ENCODE measurements at places on chromosomes 11 and 22.

- DNase-seq: no peak
These were observed 44.2 kb upstream of the MICAL2 start for GRCh38 chr11:12066056-12066798.

GRCh38 chr11:34570584-34570983 is 50.3 kb upstream of the EHF start:
- DNase-seq: no peak

- no peak for DNase-seq
These were observed 2.6 kb downstream of the CASP12 start for GRCh38 chr11:104895634-104896033.

DNA sequence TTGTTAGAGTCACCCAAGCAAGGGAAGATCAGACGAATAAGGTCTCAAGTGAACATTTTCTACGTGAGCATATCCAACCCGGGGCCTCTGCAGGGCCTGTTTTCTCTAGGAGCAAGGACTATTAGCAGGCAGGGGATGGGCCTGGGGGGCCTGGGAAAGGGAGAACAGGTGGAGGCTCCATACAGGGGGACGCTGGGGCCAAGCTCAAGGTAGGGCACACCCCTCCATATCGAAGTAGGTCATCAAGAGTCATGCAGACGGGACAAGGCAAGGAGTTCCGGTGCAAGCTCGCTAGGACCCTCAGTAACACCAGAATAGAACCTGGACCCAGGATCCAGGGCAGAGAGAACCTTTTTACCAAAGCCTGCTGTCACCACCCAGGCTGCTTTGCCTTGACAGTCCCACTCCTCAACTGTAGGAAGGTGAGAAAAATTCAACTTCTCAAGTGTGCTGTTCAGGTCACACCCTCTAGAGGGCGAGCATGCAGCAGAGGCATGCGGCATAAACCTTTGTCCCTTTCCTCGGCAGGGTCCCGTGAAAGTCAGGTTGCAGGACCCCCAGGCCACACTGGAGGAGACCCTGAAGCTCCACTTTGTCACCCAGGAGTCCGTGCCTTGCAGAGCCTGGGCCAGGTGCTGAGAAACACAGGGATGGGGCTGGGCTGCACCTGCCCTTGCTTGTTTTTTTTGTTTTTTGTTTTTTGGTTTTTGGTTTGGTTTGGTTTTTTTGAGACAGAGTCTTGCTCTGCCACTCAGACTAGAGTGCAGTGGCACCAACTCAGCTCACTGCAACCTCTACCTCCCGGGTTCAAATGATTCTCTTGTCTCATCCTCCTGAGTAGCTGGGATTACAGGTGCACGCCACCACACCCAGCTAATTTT is 8.6 kb upstream of the APOBEC3B start:
- DNase-seq: peak; percentile 57

DNA sequence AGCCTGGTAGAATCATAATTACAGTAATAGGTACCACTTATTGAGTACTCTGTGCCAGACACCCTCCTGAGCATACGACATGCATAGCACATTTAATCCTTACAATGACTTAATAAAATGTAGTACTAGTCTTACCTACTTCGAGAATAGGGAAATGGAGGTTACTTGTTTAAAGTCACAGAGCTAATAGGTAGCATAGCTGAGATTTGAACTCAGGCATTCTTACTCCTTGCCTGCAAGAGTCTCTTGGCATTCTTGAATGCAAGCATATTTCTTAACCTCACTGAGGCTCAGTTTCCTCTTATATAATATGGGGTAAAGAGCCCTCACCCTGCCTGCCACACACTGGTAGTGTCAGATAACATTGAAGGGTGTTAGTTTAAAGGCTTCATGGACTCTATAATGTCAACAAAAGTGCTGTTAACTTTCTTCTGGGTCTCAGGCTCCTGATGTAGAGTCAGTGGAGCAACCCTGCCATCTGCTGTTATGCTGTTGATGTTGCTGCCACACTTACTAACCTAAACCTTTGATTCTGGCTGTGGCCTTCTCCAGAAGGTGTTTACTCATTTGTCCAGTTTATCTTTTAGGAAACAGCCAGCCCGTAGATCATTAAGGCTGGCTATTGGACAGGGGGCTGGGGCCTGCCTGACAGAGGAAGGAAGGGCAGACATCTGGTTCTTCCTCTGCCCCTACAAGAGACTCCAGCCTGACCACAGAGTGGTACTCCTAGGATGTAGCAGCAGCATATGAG is 18.9 kb downstream of the LIMK2 start:
- peak; percentile 40 for DNase-seq

GRCh38 chr22:28018461-28018927 is 99.4 kb upstream of the PITPNB start:
- DNase-seq: no peak

All from activated gamma-delta T cell treated with Interleukin-2 at 50 U/mL for 16 hours (primary cell).